ENCODE measurements at places on chromosomes 3 and 15.

- no peak for DNase-seq
Measured at GRCh38 chr3:42149975-42150374, 58.8 kb downstream of the TRAK1 start.

DNA sequence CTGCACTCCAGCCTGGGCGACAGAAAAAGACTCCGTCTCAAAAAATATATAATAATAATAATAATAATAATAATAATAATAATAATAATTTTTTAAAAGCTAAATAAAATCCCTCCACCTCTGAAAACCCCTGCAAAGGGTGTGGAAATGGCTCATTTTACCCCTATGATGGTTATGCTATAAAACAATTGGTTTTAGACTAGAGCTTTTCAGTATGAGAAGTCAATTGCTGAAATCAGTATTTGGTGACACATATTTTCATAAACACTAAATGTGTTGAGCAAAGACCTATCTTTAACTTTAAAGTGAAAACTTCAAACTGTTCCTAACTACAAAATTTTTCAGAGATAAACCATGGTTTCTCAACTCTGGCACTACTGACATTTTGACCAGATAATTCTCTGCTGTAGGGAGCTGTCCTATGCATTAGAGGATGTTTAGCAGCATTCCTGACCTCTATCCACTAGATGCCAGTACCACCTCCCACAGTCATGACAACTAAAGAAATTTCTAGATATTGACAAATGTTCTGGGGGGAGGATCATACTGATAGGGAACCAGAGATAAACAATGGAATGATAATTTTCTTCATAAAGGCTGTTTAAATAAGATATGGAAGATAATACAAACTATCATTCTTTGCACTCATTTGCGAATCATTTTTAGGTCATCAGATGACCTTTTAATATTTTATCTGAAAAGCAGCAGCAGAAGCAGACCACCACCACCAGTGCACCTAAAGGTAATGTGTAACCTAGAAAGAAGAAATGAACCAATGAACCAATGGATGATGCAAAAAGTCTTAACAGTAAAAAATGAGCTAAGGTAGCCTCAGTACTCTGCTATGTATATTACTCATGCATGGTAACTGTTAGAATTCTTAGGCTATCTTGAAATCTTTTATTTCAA lies 13.8 kb downstream of the PTPN9 start:
- no peak for DNase-seq

DNA sequence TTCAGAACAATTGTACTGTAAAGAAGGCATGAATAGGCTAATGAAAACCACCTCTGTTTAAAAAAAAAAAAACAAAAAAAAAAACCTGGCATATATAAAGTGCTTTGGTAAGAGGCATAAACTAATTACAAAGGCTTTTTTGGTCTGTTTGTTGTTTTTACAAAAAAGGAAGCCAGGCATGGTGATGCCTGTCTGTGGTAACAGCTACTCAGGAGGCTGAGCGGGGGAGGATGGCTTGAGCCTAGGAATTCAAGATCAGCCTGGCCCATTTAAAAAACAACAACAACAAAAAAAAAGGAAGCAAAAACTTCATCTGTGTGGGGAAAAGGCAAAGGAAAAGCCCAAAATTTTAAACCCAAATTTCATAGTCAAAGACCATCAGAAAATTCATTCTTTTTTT lies 47.0 kb downstream of the OSBPL10 start:
- no peak for DNase-seq

- DNase-seq = no peak
Measured at GRCh38 chr3:139117883-139118760, 73.4 kb upstream of the PRR23C start.

DNA sequence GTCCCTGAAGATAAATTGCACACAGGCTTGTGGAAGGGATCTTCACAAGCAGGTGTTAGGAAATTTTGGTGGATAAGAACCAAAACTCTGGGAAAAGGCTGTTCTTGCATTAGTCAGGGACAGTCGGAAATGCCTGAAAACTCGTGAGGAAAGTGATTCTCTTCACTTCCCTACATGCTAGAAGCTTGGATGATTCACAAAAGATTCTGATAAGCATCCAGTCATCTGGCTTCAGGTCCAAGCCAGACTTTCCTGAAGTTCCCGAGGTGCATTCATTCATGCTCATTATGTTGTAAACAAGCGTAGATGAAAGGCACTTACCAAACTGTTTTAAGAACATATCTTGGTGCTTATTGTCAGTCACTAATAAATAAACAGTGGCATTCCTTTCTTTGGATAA lies 1028.7 kb downstream of the NTRK3 start:
- DNase-seq = no peak

DNA sequence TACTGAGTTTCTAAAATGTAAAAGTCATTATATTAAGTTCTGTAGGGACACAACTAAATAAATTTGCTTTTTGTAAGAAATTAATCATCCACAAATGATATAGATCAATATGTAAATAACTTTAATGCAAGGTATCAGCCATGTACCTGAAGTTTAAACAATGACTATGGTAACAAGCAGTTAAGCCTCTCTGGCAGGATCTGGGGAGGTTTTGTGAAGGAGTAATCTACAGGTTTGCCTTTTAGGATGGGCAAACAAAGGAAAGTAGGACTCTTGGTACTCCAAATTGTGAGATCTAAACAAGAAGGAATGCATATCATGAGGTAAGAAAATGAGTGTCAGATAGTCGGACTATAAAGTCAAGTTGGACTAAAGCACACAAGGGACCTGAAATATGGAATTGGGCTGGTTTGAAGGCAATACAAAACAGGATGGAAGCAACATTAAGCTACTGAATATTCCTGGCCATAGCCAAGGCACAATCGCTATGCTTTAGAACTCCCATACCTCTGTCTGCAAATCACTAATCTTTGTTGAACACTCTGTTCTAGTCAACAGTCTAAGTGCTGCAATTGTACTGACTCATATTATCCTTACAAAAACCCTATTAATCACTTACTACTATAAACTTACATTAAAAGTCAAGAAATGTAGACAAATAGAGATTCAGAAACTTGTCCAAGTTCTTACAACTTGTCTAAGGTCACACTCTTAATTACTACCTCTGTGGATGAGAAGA lies 412.8 kb downstream of the DIPK2A start:
- no peak for DNase-seq
